ENCODE measurements at places on chromosomes 5 and 9.

GRCh38 chr9:35808433-35808832 is 3.6 kb downstream of the SPAG8 start:
- DNase-seq, result no peak

- DNase-seq, result no peak
These were observed 104.5 kb upstream of the NFIB start for GRCh38 chr9:14418301-14418940.

- no peak for DNase-seq
These were observed 41.7 kb downstream of the UNC13B start for GRCh38 chr9:35203528-35203927.

DNA sequence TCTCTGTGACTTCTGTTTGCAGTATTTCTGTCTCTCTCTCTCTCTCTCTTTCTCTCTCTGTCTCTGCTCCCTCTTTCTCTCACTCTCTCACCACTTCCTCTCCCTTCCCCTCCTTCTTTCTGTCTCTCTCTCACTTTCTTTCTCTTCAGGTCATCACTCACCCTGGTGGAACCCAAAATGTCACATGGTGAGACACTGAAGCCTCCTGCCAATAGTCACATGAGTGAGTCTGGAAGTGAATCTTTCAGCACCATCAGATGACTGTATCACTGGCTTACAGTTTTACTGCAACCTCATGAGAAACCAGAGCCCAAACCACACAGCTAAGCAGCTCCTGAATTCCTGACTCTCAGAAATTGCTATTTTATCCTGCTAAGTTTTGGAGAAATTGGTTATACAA is 414.6 kb downstream of the CAAP1 start:
- no peak for DNase-seq

GRCh38 chr5:149063017-149063687 is at the start of gene SH3TC2:
TSS of gene SH3TC2 (minus strand) at chr5:149063062. CDS start at chr5:149063022, 40 bp downstream.
- no peak for DNase-seq

- DNase-seq, result no peak
These were observed 10.9 kb downstream of the AQP3 start for GRCh38 chr9:33436445-33436844.

DNA sequence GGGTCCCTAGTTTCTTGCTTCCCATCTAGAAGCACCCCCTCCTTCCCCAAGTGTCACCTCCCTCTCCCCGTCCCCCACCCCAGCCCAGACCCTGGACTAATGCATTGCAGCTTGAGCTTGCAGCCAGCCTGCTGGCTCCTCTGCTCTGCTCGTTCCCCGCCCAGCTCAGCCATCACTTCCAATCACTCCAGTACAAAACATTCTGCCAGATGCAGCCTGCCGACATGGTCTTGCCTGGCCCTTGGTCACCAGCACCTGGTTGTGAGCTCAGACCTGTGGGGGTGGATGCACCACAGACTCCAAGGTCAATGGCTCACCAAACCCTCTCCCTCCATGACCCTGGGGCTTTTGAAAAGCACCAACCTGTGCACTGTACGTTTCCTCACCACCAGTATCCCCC is 172.9 kb upstream of the SMIM23 start:
- DNase-seq, result no peak

DNA sequence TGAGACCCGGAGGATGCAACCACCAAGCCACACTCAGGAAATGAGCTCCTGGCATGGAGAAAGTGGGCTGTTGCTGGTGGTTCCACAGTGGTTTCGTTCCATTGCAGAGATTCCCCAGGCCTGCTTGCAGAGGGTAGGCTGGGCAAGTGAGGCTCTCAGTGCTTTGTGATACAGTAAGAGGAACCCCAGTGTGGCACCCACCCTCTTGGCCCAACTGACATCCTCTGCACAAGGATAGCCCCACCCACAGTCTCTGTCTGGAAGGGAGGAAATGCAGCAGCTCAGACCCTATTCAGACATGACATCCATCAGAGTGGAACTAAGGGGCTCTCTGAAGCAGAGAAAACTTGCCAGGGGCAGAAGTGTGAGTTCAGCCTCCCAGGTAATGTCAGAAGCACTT is 69.6 kb upstream of the FSTL4 start:
- no peak for DNase-seq

DNA sequence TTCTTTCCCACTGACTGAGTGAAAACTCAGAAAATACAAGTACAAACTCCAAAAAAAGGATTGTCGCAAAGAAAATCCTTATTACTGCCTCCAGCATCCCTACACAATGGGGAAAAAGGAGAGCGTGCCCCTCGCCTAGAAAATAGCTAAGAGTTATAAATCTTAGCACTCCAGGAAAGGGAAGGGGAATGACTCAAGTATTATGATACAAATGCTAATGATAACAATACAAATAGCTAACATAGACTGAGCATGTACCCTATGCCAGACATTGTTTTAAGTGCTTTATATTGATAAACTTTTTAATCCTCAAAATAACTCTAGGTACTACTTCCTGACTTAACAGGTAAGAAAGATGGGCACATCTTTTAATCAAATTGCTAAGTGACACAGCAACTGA is 70.8 kb upstream of the VCAN start:
- no peak for DNase-seq

GRCh38 chr5:35876454-35876853 is 19.8 kb downstream of the IL7R start:
- no peak for DNase-seq

All from activated CD4-positive, alpha-beta T cell treated with anti-CD3 and anti-CD28 coated beads for 4 hours (primary cell).